Stimulated activated CD8-positive, alpha-beta memory T cell treated with anti-CD3 and anti-CD28 coated beads, Interleukin-15, amount 100 ng/mL, for 1 hour (primary cell): ENCODE measurements at places on chromosomes 12 and 14.
A peak's percentile ranks its signal among the peaks of the same experiment; 100 is the strongest.

GRCh38 chr14:69152902-69153151 lies at the start of gene DCAF5:
Gene DCAF5 (minus strand): TSS chr14:69153119. CDS start chr14:69152978, 141 bp downstream.
- peak; percentile 79 for DNase-seq

GRCh38 chr14:50791201-50791600 lies 39.8 kb downstream of the NIN start:
- no peak for DNase-seq

DNA sequence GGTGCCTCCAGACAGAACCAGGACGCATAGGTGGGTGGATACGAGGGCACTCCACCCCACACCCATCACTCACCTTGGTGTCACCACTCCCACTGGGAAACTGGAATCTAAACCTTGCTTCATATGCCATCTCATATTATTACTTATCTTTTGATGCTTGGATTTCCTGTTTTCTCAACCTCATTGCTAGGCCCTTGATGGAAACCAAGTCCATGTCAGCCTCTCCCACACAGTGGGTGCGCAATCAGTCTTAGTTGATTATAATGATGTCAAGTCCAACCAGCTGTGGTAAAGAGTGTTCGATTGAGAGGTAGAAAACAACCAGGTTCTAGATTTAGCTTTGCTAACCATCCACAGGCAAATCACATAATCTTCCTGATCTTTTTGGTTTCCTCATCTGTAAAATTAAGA lies 584 bp upstream of the DDHD1 start:
- DNase-seq = no peak

GRCh38 chr14:54451961-54452360 lies 10.8 kb upstream of the CNIH1 start:
- no peak for DNase-seq

GRCh38 chr12:126095748-126096510 lies 1030.7 kb downstream of the AACS start:
- DNase-seq = no peak
